Inflammatory macrophage treated with lipopolysaccharide for 4 hours (primary cell): ENCODE measurements at places on chromosomes 7 and 10.

DNA sequence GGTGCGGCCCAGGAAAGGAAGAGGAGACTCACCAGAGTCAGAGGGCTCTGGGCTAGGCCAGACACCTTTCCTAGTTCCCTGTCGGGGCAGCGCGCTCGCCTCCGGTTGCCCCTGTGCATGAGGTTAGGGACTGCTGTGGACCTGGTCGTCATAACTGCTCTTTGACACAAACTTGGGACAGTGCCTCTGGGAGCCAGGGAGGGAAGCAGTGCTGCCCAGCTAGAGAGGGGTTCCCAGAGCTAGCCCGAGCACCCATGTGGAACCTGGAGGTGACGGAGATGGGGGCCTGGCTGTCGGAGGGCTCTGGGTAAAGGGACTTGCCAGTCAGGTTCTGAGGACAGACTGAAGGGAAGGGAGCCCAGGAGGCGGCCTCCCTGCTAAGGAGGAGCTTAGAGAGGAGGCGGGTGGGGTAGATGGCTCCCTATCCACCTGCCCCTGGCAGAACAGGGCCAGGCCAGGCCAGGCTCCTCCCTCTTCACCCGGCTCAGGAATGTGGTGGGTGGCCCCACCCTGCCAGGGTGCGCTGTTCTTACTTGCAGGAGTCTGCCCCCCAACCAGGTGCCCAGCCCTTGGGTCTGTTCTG is 29.7 kb downstream of the AGAP3 start:
- no peak for DNase-seq

GRCh38 chr10:21313691-21314090 is 211.8 kb downstream of the SKIDA1 start:
- no peak for DNase-seq

- no peak for DNase-seq
These were observed 68.6 kb downstream of the ZMIZ1 start for GRCh38 chr10:79137300-79137756.

DNA sequence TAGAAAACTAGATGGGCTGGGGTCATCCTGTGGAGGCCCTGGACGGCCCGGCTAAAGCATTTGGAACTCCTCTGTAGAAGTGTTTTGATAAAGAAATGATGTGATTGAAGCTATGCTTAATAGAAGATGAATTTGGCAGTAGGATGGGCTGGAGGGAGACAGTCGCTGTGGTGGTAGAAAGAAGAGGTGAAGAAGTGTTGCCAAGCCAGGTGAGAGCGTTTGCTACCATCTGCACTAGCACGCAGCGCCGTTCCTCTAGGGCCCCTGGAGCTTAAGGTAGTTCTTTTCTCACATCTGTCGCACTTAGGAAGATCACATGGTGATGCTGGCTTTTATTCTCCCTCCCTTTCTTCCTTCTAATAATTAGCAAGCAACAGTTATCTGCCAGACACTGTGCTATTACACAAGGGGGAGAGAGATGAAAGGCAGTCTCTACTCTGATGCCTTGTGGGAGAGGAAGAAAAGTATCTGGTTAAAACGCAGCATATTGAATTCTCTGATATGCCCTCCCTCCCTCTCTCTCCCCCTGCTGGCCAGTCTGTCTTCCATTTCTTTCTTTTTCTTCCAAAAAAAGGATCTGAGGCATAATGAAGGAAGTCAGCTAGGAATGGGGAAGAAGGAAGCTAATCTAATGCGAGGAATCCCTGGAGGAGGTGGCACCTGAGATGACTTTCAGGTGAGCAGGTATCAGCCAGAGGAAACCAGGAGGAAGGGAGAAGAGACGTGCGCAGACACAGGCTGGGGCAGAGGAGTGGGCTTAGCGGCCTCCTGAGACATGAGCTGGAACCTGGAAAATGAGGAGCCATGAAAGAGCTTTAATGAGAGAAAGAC is 162.3 kb upstream of the KLF14 start:
- DNase-seq = peak; percentile 57

DNA sequence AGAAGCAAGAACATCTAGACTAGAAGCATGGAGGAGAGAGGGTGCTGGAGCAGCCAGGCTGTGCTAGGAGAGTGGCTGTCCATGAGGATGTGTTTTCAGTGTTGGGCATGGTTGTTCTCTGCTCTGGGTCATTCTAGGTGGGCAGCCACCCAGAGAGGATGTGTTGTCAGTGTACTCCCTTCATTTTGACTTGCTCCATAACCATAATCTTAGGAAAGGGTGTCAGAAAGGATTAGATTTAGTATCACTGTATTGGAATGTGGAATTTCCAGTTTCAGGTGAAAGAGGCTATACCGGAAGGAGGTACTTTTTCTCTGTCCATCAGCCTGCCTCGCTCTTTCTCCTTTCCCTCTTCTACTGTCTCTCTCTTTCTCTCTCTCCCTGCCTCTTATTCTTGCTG is 474.5 kb upstream of the PODXL start:
- DNase-seq = no peak

- no peak for DNase-seq
These were observed 29.1 kb downstream of the NAPEPLD start for GRCh38 chr7:103119791-103120291.

DNA sequence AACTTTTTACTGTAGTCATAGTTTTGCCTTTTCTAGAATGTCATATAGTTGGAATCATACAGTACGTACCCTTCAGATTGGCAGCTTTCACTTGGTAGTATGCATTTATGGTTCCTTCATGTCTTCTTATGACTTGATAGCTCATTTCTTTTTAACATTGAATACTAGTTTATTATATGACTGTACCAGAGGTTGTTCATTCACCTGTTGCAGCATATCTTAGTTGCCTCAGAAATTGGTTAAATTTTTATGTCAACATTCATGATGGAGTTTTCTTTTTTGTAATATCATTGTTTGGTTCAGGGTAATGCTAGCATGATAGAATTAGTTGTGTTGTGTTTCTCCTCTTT is 94.8 kb upstream of the CDK13 start:
- no peak for DNase-seq

- no peak for DNase-seq
These were observed 2.6 kb upstream of the TLL2 start for GRCh38 chr10:96516337-96516736.

DNA sequence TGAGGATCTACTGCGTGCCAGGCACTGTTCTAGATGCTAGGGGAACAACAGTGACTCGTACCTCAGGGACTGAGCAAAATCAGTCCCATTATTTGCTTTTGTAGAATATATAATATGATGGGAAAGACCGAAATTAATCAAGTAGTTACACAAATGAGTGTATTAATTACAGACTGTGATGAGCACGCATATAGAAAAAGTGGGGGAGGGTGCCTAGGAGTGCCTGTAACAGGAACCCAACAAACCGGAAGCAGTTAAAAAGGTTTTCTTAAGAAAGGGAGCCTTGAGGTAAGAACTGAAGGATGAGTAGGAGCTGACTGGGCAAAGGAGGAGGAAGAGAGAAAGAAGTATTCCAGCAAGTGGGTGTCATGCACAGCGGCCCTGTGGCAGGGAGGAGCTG is 28.2 kb upstream of the IL6 start:
- peak; percentile 92 for DNase-seq

- DNase-seq = no peak
These were observed 56.7 kb downstream of the SCD start for GRCh38 chr10:100403734-100404133.

DNA sequence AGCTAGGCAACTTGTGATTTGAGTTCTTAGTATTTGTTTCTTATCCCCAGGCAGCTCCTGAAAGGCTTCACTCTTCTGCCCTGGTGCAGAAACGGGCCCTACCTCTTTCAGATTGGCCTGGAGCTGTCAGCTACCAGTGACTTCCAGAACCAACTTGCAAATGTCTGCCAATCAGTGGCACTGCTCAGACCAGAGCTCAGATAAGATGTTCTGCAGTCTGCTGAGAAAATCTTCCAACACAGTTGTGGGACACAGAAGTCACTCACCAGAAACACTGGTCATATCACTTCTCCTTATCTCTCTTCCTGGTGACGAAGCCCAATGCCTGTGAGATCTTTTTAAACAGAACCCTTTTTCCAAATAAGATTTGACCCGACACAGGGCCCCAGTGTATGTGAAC is 81.9 kb upstream of the DUSP5 start:
- DNase-seq = peak; percentile 43

GRCh38 chr10:17790651-17791050 is 18.5 kb upstream of the MRC1 start:
- peak; percentile 81 for DNase-seq

DNA sequence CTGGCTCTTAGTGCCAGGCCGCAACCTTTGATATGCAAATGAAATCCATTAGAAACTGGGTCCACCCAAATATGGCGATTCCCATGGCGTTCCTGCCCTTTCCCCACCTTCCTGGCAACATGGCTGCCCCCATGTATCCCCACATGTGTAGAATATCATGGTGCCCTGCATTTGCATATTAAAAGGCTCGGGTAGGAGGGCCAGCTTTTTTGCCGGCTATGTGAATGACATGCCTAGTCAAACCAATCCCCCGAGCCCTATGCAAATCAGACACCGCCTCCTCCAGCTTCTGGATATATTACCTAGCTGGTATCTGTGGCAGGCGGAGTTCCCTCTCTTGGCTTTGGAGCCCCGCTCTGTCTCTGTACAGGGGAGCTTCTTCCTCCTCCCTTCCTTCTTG is 18.3 kb downstream of the MMS19 start:
- no peak for DNase-seq

DNA sequence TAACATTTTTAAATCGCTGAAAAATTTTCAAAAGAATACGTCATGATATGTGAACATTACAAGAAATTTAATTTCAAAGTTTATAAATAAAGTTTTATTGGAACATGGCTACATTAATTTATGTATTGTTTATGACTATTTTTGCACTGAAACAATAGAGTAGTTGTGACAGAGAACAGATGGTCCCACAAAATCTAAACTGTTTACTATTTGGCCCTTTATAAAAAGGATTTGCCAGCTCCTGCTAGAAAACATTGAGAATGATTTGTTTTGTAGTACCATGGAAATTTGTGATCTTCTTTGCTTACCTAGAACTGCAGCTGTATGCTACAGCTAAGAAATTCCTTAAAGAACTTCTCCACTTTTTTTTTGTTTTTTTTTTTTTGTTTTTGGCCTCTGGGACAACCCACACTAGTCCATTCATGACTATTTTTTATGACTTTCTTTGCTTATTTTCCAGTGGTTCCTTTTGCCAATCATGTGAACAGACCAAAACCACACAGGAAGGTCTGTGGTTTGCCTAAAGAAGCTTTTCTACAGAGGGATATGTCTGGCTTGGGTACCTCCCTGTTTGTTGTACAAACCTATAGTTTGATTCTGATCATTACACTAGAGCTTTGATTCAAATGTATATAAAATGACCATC is 55.7 kb downstream of the ST7 start:
- peak; percentile 44 for DNase-seq

- no peak for DNase-seq
These were observed 174.5 kb upstream of the ZMIZ1 start for GRCh38 chr10:78894089-78894840.

DNA sequence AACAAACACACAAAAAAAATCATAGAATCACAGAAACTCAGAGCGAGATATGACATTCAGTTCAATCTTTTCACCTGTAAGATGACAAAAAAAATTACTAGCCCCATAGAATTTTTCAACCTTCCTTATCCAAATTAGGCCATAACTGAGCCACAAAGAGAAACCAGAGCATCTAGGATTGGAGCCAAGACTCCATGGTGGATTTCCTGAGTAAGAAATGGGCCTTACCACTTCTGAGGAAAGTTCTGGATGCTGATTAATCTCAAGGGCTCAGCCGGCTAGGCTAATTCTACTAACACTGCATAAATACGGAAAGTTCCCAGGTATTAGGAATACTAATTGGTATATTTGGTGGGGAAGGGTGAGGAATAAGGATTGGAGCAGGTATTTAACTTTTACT is 16.8 kb downstream of the LIPM start:
- no peak for DNase-seq

- no peak for DNase-seq
These were observed 565.8 kb downstream of the PTPRN2 start for GRCh38 chr7:158021836-158022235.

- peak; percentile 97 for DNase-seq
These were observed 53.9 kb downstream of the CUBN start for GRCh38 chr10:17075533-17076359.

DNA sequence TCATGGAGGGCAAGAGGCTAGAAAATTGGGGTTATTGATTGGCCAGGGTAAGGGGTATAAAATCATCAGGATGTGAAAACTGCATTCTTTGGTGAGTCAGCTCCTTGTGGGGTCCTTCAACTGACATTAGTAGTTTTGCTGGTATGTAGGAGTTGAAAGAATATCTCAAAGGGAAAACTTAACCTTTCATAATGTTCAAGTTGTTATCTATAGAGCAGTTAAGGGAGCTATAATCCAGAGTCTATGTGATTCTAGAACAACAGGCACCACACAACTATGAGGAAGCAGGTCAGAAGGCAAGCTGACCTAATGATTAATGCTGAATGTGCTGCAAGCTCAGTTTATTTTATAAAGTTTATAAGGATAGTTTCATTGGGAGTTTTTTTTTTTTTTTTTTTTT is 13.7 kb downstream of the PRPS1L1 start:
- no peak for DNase-seq
